ENCODE measurements at places on chromosomes 16 and 17. TPM values are rescaled to one million over a fixed set of nuclear protein-coding genes. Genes with fewer than 3 reads are reported as not detected.

Gene SLC38A8
- not detected for total RNA-seq

Gene ATP2A3
- 15.5 TPM for total RNA-seq

GRCh38 chr17:82752371-82753200 lies 721 bp downstream of the TBCD start:
- H3K27ac ChIP-seq: peak overlapping the region; percentile 79
- no peaks in the 10 kb centered on the region for H3K36me3 ChIP-seq
- H3K4me3 ChIP-seq: peak overlapping the region; percentile 82
- peaks cover 22% of the 10 kb centered on the region for H3K4me1 ChIP-seq
- DNase-seq: no peak
- H3K27me3 ChIP-seq: no peaks in the 10 kb centered on the region

DNA sequence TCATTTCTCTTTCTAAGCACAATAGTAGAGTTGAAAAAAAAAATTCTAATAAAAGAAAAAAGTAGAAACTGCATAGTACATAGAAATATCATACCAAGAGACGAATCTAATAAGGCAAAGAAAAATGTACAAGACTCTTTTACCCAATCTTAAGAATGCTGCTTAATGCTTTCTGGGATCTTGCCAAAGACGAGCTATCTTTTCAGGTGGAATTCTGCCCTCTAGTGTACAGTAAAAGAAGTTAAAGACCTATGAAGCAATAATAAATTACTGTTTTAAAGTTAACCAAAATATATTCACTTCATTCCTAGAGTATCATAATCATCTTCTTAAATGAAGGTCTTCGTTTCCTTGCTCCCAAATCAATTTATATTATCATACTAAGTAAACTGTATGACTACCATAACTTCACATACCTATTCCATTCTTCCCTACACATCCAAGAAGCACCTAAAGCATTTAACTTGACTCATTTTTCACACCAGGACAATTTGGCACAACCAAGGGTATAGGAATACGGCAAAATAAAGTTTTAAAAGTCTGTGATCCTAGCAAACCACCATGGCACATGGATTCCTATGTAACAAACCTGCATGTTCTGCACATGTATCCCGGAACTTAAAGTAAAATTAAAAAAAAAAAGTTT lies 47.7 kb downstream of the CFDP1 start:
- H3K27ac ChIP-seq: no peak overlapping the region
- H3K4me3 ChIP-seq: no peak overlapping the region
- H3K27me3 ChIP-seq: no peaks in the 10 kb centered on the region
- no peak for DNase-seq
- no peaks in the 10 kb centered on the region for H3K36me3 ChIP-seq

DNA sequence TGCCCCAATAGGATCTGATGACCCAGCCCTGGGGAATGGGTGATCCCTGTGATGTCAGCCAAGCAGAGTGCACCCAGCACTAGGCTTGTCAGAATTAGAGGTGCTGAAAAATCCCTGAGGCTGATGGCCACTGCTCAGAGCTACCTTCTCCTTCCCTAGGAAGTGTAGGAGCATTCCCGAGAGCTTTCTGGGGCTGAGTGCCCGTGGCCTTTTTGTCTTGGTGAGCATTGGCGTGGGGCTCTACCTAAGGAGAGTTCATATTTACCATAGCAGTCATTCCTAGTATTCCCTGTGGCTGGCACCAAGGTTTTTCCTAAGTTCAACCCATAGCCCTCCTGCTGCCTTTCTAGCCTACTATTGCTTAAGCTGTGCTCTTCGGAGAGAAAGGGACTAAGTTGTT lies 22.6 kb upstream of the ARHGAP23 start:
- no peaks in the 10 kb centered on the region for H3K4me1 ChIP-seq
- H3K4me3 ChIP-seq: no peak overlapping the region
- no peak overlapping the region for H3K27ac ChIP-seq

Measured in vagina (tissue), 2 donors.